ENCODE measurements at places on chromosomes 11 and 22.

DNA sequence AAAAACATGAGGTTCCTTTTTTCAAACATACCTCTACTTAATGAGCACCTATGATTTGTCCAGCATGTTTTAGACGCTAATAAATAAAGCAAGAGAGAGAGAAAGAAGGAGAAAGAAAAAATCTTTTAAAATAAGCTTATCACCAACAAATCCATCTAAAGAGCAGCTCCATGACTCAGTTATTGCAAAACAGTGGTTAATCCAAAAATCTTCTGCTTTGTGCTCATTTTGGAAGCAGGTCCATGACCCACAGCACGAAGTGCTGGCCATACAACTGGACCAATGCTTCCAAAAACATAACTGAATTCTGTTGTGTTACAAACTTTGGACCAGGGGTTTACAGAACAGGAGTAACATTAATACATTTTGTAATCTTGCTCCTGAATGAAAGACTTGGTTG lies 696.6 kb downstream of the KCNA4 start:
- DNase-seq, result no peak

DNA sequence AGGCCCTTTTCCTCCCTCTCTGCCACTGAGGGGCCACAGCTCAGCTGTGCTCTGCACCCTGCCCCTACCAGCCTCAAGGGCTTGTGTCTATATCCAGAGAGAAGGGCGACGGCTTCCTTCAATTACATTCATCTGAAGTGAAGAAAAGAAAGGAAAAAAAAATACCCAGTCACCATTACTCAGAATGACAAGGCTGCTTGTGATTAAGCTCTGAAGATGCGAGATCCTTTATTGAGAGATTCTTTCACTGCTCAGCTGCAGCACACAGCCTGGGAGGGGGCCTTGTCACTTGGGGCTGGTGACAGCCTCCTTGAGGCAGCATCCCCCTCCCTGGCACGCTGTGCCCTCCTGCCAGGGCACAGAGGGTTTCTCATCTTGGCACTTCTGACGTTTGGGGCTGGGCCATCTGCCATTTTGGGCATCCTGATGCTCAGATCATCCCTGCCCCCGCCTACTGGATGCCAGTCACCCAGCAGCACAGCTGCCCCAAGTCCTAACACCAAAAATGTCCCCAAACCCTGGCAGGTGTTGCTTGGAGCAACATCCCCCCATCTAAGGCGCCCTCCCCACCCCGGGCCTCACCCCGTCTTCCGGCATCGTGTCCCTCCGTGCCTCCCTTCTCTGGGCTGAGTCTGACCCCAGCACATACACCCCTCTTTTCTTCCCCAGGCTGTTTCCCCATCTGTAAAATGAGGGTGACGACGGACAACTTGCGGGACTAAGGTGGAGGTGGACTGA lies 1394.7 kb downstream of the BRD1 start:
- DNase-seq, result no peak

DNA sequence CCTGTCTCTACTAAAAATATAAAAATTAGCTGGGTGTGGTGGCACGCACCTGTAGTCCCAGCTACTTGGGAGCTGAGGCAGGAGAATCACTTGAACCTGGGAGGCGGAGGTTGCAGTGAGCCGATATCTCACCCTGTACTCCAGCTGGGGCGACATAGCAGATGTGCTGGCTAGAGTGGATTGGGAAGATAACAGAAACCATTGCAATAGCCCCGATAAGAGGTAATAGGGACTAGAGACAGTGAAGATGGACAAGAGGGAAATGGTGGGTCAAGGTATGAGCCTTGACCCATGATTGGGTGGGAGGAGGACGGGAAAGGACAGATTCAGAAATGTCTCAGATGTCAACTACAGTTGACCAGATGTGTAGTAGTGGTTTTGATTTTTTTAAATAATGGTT lies 6.1 kb downstream of the SWAP70 start:
- DNase-seq, result no peak

DNA sequence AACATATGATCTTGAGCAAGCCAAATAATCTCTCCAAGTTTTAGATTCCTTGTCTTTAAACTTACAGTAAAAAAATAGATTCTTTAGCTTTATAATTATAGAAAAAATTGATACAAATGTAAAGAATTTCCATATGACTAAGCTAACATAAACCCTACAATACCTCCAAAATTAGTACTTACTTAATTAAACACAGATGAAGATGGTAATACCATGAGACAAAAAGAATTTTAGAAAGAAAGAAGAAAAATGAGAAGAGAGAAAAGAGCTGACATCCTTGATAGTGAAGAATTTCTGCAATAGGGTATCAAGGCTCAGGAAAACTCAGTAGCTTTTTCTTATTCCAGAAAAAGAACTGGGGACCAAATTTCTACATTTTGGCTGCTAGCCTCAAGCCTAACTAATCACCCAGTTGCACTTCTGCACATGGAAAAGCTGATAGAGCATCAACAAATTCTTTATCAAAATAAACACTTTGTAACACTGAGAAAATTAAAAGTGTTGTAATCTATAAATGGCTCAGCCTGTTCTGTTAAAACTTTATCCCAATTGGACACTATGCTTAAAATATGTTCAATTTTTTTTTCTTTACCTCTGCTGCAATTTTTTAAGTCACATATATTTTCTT lies 24.7 kb upstream of the SOX6 start:
- no peak for DNase-seq

- DNase-seq, result no peak
Measured at GRCh38 chr11:68282141-68282860, 10.5 kb upstream of the C11orf24 start.

DNA sequence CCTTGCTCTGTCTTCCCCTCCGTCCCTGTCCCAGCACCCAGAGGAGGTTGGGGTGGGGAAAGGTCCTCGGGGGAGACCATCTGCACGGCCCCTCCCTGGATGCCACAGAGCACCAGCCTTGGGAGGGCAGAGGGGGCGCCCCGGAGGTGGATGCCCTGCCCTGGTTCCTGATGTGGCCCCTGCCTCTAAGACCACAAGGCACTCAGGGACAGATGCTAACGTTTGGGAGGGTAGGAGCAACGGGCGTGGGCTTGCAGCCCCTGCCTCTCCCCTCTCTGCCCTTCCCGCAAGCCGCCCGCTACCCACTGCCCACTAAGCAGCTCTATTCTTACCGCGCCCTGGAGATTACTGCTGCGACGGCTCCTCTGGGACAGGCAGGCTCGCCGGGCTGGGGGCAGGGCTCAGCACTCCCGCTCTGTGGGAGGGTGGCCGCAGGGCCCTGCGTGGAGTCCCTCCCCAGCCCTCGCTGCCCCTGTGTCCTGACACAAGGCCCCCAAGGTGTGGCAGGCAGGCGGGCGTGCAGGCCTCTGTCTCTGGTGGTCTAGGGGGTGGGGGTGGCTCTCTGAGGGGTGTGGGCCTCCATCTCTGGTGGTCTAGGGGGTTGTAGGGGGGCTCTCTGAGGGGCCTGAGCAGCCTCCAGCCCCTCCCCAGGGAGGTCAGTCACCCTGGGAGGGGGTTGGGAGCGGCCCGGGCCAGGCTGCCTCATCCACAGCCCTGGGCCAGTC lies 14.9 kb downstream of the BRSK2 start:
- no peak for DNase-seq

- DNase-seq, result no peak
Measured at GRCh38 chr22:27278946-27279345, 522.6 kb downstream of the MN1 start.

GRCh38 chr11:112221274-112221835 lies 4.9 kb upstream of the PTS start:
- DNase-seq, result no peak

DNA sequence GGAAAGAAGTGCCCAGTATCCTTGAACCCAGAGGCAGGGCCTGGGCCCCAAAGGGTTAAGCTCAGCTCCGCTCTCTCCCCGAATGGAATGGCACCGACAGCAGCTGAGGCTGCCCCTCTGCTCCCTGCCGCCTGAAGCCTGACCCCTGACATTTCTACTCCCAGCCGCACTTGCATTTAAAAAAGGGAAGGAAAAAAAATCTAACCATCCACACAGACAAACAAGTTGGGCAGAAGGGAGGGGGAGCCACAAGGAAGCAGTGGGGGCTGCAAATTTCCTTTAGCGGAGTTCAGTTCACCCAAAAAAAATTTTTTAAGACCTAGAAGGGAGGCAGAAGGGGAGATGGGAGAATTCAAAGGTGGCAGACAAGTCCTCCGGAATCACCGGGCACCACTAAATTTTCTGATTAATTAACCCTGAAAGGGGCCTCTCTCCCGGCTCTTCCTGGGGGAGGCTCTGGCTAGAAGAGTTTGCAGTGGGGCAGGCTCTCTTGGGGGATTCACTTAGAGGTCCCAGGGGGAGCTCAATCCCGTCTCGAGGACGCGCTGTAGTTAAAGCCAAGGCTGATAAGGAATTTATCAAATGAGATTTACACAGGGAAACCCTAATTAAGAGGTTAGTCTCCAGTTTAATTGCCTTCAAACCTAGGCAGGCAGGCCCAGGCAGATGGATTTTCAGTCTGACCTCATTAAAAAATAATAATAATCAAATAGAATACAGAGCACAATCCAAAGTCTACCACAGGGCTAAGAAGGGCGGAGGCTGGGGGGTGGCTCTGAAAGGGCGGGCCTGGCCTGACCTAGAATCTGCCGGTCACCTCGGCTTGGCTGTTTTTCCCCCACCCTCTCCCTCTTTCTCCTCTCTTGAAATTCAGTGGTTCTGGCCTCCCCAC lies 25.6 kb downstream of the MN1 start:
- no peak for DNase-seq

DNA sequence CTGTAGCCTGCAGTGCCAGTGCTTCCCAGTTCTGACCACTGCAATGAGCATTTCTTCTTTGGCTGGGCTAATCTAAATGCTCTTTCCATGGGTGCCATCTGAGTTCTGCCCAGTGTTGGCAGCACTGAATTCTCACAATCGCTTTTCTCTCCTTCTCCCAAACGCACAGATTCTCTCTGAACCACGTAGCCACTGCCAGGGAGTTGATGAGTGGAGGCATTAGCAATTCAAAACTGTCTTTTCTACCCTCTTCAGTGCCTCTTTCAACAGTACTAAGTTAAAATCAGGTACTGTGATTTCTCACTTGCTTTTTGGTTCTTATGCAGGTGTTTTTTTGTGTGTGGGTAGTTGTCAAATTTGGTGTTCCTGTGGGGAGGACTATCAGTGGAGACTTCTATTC lies 745.0 kb upstream of the ANO5 start:
- no peak for DNase-seq

DNA sequence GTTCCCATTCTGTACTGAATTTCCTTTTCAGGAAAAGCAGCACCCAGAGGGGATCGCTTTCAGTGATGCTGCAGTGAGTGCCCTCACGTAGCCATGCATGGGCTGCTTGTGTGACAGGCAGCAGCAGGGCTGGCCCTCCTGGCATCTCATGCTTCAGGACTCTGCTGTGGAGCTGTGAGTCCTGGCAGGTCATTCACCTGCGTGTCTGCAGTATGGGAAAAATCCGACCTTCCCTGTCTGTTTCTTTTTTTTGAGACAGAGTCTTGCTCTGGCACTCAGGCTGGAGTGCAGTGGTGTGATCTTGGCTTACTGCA lies 13.4 kb downstream of the GLB1L2 start:
- no peak for DNase-seq

GRCh38 chr22:41672780-41673509 lies 15.7 kb downstream of the SNU13 start:
- no peak for DNase-seq

- no peak for DNase-seq
Measured at GRCh38 chr11:70501051-70501901, 102.9 kb downstream of the CTTN start.

DNA sequence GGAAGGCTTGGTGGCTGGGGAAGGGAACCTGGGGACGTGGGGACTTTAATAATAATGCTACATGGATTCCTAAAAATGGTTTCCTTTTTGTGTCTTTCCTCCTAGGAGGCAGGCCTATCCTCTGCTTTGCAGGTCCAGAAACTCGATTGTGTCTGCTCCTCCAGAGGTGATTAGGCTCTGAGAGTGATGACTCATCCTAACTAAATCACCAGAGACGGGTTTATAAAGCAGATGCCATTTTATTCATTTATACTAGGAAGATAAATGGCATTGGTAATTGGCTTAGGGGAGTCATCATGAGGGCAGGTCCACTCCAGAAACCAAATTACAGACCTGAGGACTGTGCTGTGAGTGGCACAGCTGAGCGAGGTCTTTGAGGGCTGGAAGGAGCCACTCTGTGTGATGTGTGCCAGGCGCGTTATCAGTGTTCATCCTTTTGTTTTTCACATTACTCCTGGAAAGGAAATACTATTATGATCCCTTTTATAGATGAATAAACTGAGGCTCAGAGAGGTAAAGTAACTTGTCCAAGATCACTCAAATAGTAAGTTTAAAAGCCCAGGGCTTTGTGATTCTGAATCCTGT lies 7.1 kb downstream of the NLRX1 start:
- DNase-seq, result no peak

GRCh38 chr11:67050139-67050538 lies 6.5 kb upstream of the RHOD start:
- DNase-seq, result no peak

GRCh38 chr22:35421121-35421520 lies 21.2 kb downstream of the MCM5 start:
- DNase-seq, result no peak

DNA sequence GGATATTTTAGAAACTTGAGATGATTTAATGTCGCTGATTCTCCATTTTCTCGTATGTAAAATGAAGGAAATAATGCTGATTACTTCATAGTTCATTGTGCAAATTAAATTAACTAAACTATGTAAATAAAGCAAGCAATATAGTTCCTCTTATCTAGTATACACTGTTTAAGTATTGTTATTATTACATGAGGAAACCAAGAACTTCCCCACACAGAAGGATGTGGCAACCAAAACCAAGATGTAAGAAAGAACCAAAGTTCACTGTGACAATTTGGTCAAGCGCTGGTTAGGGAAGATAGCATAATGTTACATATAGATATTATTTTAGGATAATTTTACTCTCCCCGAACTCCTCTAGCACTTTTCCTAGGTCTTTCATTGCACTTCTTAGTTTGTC lies 103.2 kb downstream of the XKR3 start:
- no peak for DNase-seq

DNA sequence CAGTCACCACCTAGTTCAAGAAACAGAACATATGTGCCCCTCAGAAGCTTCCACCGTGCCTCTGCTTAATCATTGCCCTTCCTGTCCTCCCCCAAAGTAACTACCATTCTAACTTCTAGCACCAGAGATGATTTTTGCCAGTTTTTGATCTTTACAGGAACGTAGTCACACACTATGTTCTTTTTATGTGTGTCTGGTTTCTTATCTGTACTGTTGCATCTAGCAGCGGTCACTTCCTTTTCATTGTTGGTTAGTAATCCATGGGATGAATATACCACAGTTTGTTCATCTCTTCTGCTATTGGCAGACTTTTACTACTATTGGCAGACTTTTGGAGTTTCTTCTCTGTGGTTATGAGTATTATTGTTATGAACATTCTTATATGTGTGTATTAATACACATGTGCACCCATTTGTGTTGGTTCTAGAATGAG lies 34.6 kb downstream of the SPECC1L start:
- no peak for DNase-seq

DNA sequence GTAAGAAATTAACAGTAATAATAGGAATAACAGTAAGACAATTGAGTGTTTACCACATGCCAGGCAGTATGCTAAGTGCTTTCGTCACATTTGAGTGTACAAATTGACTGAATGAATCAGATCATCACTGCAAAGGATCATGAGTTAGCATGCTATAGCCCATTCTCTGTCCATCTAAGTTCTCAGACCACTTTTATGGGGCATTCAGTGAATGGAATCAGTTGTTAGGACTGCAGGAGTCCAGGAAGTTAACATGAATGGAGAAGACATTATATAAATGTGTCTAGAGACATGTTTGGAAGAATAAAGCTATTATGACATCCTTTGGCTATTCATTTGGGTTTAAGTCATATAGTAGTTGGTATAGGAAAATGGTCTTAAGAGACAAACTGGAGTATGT lies 59.9 kb downstream of the NCAM1 start:
- DNase-seq, result no peak

Data from cortex of kidney (tissue), 1 donor.